Astrocyte of the hippocampus (primary cell): ENCODE measurements at places on chromosomes 5 and 9.

DNA sequence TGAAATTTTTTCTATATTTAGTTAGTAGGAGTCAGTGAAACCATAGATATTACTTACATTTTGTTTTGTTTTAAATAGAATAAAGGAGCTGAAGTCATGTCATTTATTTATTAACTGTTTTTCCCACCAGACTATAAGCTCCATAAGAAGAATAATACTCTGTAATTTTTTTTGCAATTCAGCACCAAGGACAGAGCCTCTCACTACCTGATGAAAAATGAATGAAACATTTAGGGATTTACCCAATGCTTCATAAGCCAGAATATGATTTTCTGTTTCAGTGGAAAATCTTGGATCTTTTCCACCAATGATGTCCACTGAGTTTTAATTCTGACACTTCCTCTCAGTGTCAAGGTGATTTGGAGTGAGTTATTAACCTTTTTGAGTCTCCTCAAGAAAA, 624.9 kb upstream of the GRAMD2B start:
- DNase-seq = peak; percentile 67

GRCh38 chr5:117486879-117487391, 912.3 kb upstream of the SEMA6A start:
- no peak for DNase-seq

DNA sequence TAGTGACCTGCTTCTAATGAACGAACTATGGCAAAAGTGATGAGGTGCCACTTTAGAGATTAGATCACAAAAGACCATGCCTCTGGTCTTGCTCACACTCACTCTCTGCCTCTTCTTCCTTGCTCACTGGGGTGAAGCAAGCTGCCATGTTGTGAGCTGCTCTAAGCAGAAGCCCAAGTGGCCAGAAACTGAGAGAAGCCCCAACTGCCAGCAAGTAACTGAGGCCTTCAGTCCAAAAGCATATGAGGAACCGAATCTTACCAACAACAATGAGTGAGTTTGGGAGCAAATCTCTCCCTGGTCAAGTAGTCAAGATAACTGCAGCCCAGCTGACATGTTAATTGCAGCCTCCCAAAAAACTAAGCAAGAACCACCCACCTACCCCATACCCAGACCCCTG, 126.0 kb upstream of the ACO1 start:
- no peak for DNase-seq

DNA sequence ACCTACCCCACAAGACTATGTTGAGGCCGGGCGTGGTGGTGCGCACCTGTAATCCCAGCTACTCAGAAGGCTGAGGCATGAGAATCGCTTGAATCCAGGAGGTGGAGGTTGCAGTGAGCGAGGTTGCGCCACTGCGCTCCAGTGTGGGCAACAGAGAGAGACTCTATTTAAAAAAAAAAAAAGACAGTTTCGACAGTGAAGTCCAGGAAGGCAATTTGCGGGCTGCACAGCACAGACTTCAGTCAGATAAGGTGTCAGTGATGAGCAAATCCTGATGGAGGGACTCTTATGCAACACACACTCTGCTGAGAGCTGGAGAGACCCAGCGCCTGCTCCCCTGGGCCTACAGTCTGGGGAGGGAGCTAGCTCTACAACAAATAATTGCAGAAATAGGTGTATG, 14.2 kb downstream of the CCNJL start:
- DNase-seq = no peak

DNA sequence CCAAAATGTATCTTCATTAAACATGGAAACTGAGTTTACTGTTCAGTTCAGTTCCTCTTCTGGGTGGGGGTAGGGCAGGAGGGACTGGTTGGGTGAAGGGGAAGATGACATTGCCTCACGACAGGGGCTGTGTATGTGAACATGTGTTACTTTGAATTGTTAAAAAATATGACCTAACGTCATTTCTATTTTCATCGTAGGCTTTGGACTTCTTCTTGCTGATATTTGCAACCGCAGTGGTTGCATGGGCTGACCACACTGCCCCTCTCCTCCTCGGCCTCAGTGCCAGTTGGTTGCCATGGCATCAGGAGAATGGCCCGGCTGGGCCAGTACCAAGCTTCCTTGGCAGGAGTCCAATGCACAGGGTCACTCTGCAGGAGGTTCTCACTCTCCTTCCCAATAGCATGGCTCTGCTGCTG, 41.5 kb downstream of the HACD4 start:
- DNase-seq = peak; percentile 62

DNA sequence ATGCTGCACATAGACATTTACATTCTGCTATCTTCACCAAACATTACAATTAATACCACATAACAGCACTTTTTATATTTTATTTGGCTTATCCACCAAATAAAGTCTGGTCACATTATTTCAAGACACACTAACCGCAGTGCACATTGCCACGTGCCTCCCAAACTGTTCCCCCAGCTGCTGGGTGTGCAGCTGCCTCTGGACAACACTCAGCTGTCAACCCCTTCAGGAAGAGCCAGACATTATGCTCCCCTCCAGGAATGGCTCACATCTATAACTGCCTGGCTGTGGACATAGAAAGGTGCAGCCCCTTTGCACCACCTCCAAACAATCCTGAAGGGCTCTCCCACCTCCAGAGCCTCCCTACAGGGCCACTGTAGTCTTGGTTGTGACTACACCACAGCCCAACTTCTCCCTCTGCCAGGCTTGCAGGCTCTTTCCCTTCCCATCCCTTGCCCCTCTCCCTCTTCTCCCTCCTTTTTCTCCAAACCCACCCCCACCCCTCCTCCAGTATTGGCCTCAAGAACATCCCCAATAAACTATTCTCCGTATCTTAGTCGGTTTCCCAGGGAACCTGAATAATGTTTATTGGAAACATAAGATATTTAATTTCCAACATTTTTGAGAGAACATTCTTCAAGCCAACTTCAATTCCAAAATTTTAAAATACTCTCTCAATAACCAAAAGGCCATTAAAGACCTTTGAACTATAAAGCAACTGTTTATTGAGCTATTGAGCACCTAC, 372.3 kb downstream of the CTNND2 start:
- no peak for DNase-seq

- DNase-seq = no peak
Measured at GRCh38 chr5:132243366-132243977, 14.0 kb upstream of the PDLIM4 start.

GRCh38 chr5:891117-891836, 1.3 kb downstream of the BRD9 start:
- DNase-seq = no peak

GRCh38 chr5:55063899-55064298, 38.5 kb upstream of the GZMA start:
- peak; percentile 11 for DNase-seq

GRCh38 chr5:119368238-119368630, 12.4 kb downstream of the TNFAIP8 start:
- no peak for DNase-seq

- DNase-seq = no peak
Measured at GRCh38 chr5:148732692-148733091, 78.4 kb upstream of the HTR4 start.

- DNase-seq = peak; percentile 61
Measured at GRCh38 chr9:100322954-100323536, 29.7 kb downstream of the TEX10 start.

GRCh38 chr9:130741831-130742449, 48.4 kb downstream of the EXOSC2 start:
- DNase-seq = peak; percentile 44

GRCh38 chr5:118095115-118095514, 893.2 kb downstream of the DTWD2 start:
- peak; percentile 64 for DNase-seq

GRCh38 chr5:104598285-104598684, 1035.7 kb upstream of the NUDT12 start:
- no peak for DNase-seq

DNA sequence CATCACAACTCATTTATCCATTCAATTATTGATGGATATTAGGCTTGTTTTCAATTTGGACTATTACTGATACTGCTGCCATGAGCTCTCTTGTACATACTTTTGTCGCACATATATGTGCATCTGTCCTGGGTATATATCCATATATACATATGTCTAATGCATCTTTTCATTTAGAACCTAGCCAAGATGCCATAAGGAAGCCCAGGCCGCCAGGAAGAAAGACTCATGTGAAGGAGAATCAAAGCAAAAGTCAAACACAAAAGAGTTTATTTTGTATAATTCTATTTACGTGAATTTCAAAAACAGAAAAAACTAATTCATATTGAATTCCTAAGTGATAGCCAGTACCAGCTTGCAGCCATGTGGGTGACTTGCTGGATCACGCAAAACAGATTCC, 79.0 kb downstream of the ADAMTS12 start:
- no peak for DNase-seq

GRCh38 chr5:124614105-124614504, 132.3 kb downstream of the ZNF608 start:
- no peak for DNase-seq

DNA sequence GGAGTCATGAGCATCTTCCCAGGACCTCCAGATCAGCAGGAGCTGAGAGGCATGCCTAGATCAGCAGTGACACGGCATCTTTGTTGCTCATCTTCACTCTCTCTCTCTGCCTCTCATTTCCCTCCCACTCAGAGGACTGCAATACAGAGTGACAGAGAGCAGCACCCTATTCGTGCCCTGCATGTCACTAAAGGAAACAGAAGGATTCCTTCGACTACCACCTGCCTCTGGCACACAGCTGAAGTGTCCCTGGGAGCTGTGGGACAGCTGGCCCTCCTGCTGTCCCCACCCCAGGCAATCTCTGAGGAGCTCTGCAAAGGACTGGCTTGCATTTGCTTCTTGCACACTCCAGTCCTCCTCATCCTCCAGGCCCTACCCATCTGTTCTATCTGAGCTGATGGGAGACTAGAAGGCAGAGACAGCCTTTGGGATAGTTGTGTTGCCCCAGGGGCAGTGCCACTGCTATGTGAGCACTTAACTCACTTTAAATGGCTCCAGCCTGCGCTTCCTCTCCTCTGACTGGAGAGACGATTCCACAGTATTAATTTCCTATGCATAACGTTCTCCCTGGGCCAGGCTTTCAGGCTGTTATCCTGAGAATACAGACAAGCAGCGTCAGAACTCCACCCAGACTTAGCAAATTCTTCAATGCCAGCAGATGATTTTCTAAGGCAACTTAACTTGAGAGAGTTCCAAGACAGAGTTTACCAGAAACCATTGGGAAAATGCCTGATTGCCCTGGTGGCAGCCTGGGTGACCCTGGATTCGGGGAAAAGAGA, 167.6 kb upstream of the MAP1B start:
- no peak for DNase-seq

DNA sequence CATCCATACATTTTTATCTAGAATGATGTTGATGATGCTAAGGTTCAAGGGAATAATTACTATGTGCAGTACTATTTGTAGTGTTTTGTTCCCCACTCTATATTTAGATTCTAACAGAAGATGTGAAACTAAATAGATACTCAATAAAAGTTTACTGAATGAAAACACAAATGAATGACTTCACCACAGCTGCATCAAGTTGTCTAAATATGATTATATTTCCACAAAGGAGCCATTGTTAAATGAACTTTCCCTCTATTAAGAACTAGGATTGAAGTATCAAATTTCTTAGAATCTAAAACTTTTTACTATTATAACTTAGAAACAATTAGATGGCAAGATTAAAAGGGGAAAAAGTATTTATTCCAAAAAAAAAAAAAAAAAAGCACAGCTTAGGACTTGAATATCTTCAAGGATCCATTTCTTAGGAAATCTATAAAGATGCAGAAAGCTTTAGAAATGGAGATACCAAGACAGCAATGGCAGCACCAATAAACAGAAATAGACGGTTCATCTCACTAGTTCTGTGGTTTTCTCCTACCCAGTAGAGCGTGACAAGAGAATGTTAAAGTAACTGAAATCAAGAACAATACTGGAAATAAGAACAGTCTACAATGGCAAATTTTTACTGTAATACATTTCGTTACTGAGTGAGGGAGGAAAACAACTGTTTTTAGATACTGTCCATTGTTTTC, 347.6 kb downstream of the EBF1 start:
- DNase-seq = no peak

DNA sequence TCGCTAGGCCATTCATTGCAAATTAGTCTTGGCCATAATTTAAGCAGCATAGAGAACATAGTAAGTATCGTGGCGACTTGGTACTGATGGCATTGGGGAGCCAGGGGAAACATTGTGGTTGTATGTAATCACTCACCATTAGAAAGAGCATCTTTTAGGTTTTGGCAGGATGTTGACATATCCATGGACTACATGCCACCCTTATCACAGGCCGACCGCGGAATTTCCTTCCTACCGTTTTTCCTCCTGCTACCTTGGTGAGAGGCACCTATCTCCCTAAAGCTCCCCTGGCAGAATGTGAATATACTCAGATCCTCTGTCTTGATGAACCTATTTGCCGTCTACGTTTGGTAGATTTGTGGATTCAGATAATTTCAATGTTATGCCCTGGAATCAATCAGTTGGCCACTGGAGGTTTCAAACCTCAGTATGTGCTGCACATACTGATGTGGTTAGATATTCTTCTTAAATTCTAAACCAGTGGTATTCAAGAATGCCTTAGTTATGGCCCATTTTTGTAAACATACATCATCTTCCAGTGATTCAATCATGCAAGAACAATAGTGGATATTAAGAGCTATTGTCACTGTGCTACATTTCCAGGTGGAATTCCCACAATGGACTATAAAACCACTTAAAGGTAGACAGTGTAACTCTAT, 271.0 kb upstream of the HAPLN1 start:
- DNase-seq = peak; percentile 55

- DNase-seq = no peak
Measured at GRCh38 chr9:35501946-35502345, 12.0 kb downstream of the RUSC2 start.

GRCh38 chr9:131237291-131237690, 39.0 kb downstream of the FAM78A start:
- no peak for DNase-seq

DNA sequence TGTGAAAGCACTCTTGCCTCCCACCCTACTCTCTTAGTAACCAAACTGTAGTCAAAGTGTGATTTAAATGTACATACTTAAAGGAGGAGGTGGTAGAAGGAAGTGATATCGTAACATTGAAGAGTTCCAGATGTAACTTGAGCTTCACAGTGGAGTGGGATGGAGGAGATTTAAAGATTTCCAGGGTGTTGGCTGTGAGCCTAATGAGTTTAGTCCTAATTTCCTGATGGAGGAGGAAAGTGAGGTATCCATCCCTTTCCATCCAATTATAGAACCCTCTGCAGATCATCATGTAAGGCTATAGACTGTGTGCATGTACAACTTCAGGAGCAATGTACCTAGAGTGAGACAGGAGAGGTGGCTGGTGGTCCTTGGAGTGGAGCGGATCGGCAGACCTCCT, 1163.9 kb upstream of the SEMA6A start:
- DNase-seq = no peak

DNA sequence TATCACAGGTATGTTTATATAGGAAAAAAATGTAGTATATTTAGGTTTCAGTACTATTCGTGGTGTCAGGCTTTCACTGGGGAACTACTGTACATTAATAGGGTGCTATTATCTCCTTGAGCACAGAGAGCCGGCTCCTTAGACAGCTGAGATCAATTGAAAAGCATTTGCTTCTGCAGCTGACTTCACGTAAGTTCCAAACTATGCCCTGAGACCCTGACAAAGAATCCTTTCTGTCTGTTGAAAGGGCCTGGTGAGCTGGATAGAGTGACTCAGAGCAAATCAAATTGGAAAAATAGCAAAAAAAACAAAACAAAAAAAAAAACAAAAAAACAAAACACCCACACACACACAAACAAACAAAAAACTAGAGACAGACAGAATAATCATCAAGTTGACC, 652.0 kb downstream of the MTRR start:
- peak; percentile 30 for DNase-seq
